ENCODE measurements at places on chromosomes 4 and X. TPM values are rescaled to one million over a fixed set of nuclear protein-coding genes. Genes with fewer than 3 reads are reported as not detected.

GRCh38 chr4:138181287-138181686 is 60.9 kb downstream of the SLC7A11 start:
- DNase-seq, result no peak

The CNKSR2 gene
- total RNA-seq, result 0.15 TPM

The ADGRL3 gene
- 5.2 TPM for total RNA-seq

The ARHGAP36 gene
- 0.42 TPM for total RNA-seq

DNA sequence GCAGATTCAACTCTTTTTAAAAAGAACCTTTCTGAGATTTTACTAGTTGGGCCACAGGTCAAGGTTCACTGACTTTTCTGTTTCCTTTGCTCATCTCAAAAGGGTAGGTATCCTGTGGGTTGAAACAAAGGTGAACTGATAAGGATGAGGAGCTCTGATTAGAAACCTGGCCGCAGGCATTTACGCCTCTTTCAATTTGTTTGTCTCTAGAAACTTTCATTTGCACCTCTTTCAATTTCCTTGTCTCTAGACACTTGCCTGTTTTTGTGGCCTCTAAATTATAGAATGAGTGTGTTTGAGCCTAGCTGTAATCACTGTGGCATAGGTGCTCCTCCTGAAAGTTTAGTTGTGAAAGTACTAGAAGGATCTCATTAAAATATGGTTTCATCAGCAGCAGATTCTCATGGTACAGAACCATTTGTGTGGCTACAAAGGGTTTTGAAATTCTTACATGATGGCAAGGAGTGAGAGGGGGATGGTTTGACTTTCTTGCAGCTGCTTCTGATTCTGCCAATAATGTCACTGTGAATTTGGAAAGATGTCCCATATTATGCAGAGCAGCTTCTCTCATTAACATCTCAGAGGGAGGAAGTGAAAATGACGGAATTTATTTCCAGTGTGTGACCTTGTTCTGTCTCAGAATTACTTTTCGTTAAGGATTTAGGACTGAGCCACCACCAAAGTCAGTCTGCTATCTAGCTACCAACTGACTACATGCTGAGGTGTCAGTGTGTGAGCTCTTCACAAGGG is 142.2 kb downstream of the SH2D1A start:
- DNase-seq, result no peak

DNA sequence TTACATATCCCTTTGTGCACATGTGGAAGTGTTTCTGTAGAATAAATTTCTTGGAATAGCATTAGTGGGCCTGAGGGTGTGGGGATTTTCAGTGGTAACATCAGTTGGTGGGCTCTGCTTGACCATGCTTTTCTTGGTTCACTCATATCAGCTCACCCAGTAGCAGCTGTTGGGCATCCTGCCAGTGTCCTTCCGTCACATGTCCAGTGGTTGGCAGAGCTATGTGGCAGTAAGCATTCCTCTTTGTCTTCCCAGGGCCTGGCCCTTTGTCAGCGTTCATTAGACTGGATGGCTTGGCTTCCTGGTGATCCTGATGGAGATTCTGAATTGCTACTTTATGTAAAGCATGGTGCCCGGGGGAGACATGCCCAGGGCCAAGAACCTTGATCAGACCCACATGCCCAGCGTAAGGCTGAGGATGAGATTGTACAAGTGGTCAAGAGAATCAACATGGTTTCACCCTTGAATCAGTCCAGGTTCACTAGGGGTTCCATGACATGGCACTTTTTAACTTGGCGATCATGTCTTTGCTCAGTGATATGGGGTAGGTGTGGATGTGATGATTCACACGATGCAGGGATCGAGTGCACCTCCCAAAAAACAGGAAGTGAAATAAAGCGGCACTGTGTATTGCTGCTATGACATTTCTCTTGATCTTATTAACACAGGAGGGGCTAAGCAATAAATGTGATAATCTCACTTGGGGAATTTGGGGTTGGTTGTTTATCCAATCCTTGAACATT is 72.1 kb upstream of the IGFBP7 start:
- DNase-seq, result no peak

- no peak for DNase-seq
Measured at GRCh38 chr4:85658766-85659439, 184.0 kb downstream of the ARHGAP24 start.

DNA sequence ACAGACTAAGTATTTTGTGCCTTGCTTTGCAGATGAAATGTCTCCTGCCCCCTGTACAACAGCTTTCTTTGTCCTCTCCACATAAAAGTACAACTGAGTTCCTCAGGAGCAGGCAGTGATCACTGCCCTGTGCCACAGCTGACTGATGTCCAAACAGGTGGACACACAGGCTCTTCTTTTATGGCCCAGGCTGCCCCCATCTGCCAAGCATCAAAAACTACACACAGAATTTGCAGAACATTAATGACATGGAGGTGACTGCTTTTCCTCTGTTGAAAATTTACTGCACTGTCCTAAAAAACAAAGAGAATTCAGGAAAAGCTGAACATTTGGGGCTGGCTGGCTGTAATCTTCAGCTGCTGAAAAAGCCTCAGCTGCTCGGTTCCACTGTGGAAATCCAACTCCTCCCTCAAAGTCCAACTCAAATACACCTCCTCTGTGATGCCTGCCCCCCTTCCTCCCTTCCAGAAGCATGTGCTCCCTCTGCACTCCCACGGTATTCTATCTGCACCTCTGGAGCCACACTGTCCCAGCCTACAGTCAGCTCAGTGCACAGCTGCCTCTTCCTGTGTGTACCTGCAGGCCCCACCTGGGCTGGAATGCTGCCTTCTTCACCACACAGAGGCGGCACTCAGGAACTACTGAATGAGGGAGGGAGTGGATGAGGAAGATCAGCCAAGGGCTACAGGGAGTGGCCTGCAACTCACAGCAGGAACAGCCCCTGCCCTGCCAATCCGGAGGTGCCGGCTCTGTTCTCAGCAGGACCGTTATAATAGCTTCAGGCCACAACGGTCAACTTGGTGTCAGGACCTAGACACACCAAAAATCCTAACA is 10.3 kb downstream of the AFAP1 start:
- DNase-seq, result peak; percentile 87
